ENCODE measurements at places on chromosomes 6 and 20. TPM values are rescaled to one million over a fixed set of nuclear protein-coding genes. Genes with fewer than 3 reads are reported as not detected.

Gene SLC24A3
- total RNA-seq: 7.9 TPM

Gene ELOVL2
- total RNA-seq: 0.21 TPM

Gene SOX18
- total RNA-seq: 48.3 TPM

Gene DUSP15
- total RNA-seq: 0.80 TPM

DNA sequence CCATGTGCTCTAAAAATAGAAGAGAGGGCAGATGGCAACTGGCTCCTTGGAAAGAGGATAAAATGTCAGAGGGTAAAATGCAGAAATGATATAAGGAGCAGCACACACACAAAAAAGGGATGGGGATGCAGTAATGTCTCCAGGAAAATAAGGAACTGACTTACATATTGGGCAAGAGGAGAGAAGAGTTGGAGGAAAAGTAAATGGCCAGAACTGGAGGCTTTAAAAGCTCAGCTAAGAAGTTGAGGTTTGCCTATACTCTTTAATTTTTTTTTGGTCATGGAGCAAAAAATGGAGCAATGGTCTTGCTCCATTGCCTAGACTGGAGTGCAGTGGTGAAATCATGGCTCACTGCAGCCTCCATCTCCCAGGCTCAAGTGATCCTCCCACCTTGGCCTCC lies 93.7 kb downstream of the SULF2 start:
- no peak for DNase-seq
- no peaks in the 10 kb centered on the region for H3K4me1 ChIP-seq
- no peaks in the 10 kb centered on the region for H3K27me3 ChIP-seq
- H3K4me3 ChIP-seq: no peak overlapping the region
- peaks cover 18% of the 10 kb centered on the region for H3K36me3 ChIP-seq
- no peak overlapping the region for H3K27ac ChIP-seq

DNA sequence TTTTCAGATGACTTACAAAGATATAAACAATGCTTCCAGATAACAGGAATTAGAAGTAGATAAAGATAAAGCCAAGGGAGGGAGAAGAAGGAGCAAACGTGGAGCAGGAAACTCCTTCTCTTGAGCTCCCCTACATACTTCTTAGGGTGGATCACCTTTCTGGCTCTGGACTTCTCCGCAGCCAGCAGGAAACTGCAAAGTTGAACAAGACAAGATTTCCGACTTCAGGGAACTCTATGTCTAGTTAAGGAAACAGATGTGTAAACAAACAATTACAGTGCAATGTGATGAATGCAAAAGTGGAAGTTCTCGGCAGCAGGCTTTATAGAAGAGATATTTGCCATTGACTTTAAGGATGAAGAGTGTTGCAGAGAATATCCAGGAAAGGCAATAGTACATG lies 134.0 kb upstream of the MARCKS start:
- no peak for DNase-seq
- no peak overlapping the region for H3K27ac ChIP-seq
- no peaks in the 10 kb centered on the region for H3K27me3 ChIP-seq
- H3K4me1 ChIP-seq: peaks cover 4% of the 10 kb centered on the region
- no peak overlapping the region for H3K4me3 ChIP-seq

DNA sequence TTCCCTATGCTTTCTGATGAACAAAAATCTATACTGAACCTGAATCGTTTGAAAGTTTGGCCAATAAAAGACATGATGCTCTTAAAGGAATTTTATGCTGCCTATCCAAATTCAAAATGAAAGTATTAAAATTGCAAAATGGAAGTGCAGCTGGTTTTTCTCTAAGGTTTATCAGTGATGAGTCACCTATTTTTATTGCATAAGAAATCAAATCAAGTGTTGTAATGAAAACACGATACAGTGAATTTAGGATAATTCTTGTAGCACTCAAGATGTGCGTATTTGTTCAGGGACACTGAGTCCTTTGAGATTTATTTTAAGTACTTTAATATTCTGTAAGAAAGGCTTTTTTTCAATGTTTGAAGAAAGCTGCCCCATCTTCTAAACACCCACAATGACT lies 409.5 kb downstream of the ADGRB3 start:
- H3K4me1 ChIP-seq: no peaks in the 10 kb centered on the region
- DNase-seq: no peak
- H3K27me3 ChIP-seq: no peaks in the 10 kb centered on the region

DNA sequence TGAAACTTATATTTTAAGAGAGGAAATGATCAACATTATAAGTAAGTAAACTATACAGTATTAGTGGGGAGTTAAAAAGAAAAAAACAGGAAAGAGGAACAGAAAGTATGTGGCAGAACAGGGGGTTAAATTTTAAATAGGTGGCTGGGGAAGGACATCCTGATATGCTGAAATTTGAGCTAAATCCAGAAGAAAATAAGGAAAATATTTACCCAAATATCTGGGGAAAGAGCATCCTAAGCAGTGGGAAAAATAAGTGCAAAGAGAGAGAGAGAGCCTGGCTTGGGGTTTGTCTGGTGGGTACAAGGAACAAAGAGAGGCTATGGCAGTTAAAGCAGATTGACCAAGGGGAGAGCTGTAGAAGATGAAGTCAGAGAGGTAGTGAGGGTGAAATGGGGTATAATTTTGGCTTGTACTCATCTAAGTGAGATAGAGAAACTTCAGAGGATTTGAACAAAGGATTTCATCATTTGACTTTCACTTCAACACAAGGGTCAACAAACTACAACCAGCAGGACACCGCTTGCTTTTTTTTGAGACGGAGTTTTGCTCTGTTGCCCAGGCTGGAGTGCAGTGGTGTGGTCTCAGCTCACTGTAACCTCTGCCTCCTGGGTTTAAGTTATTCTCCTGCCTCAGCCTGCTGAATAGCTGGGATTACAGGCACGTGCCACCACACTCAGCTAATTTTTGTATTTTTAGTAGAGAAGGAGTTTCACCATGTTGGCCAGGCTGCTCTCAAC lies 328.4 kb upstream of the CNR1 start:
- DNase-seq: no peak
- H3K4me1 ChIP-seq: no peaks in the 10 kb centered on the region
- H3K27ac ChIP-seq: no peak overlapping the region
- H3K36me3 ChIP-seq: no peaks in the 10 kb centered on the region
- H3K4me3 ChIP-seq: no peak overlapping the region

- H3K27me3 ChIP-seq: no peaks in the 10 kb centered on the region
- no peak for DNase-seq
- H3K4me1 ChIP-seq: no peaks in the 10 kb centered on the region
- no peaks in the 10 kb centered on the region for H3K36me3 ChIP-seq
These were observed 388.2 kb upstream of the SYNCRIP start for GRCh38 chr6:86030875-86031274.

DNA sequence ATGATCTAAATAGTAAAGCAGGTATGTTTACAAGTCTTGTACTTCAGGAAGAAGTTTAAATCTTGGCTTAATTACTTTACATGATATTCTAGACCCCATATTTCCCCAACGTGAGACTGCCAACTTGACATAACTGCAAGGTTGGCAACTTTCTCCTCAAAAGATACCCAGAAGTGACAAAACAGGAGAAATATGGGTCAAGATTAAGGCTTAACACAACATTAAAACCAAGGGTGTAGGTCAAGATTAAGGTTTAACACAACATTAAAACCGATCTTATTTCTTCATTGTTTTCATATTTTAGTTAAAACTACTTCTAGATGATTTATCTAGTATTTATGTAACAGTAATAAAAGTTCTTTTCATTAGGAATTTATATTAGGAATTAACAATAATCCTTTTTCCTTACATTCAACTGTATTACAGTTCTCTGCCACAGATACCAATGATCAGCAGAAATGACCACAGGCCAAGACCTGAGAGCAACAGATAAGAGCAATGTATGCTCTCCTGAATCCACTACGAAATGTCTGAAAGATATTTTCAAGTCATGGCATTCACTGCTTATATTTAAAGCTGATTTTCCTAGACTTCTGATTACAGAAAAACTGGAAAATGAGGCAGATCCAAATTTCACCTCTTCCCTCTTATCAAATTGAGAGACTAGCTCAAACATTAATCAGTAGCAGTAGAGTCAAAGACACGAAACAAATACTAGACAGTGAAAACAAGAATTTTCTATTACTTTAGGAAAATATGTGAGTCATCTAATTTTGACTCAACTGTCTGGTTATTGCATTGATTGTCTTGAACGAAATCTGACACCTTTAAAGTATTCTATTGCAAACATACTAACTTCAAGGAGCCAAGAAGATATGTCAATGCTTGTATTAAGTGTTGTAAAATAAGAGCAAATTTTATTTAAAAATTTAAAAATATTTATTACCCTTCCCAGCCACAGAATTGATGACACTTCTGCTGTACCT lies 72.3 kb downstream of the RNGTT start:
- DNase-seq: no peak
- H3K4me3 ChIP-seq: no peak overlapping the region
- H3K27me3 ChIP-seq: no peaks in the 10 kb centered on the region
- H3K4me1 ChIP-seq: no peaks in the 10 kb centered on the region

GRCh38 chr20:48606172-48606840 lies 221.5 kb downstream of the PREX1 start:
- no peak overlapping the region for H3K4me3 ChIP-seq
- peaks cover 23% of the 10 kb centered on the region for H3K27me3 ChIP-seq
- DNase-seq: peak; percentile 28
- H3K4me1 ChIP-seq: no peaks in the 10 kb centered on the region
- H3K27ac ChIP-seq: no peak overlapping the region
- no peaks in the 10 kb centered on the region for H3K36me3 ChIP-seq

Data from lower lobe of right lung (tissue), 2 donors.